Effector memory CD4-positive, alpha-beta T cell (primary cell): ENCODE measurements at places on chromosomes 12 and 14.

DNA sequence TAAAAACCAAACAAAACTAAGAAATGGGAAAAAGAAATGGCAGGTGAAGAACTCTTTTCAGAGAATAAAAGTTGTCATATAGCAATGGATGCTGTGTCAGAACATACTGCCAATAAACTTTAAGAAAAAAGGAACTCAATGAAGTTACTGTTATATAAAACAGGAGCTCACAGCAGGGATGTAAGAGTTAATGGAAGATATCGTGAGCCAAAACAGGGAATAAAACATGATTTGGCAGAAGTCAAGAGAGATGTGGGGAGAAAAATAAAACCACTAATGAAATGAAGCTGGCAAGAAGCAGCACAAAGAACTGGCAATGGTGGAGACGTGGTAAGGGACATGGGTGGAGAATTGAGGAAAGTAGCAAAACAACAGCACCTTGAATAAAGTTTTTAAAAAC, 61.0 kb downstream of the TAOK3 start:
- no peak for DNase-seq

- DNase-seq = no peak
Observed at GRCh38 chr12:69657376-69658137, 41.5 kb downstream of the BEST3 start.

DNA sequence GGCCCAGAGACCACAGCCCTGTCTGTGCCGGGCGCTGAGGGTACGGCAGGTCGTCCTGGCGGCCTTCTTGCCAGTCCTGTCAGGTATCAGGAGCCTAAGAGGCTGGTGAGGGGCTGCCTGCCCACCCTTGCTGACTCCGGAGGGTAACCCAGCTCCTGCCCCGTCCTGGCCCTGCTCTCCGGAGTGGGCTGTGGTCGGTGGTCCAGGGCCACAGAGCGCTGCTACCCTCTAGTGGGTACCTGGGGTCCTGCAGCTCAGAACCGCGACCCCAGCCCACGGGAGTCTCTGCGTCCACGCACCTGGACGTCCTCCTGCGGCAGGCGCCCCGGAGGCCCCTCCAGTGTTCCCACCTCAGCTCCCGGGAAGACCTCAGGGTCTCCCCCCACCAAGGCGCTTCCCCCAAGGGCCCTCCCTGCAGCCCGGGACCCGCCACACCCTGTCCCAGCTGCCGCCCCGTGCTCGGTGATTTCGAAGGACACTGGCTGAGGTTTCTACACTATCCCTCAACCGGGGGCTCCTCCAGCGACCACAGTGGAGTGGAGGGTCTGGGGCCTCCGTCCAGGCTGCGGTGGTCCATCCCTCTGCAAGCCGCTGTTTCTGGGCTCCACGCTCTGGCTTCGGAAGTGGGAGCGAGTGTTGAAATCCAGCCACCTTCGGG, 75.9 kb upstream of the FBRSL1 start:
- DNase-seq = no peak

DNA sequence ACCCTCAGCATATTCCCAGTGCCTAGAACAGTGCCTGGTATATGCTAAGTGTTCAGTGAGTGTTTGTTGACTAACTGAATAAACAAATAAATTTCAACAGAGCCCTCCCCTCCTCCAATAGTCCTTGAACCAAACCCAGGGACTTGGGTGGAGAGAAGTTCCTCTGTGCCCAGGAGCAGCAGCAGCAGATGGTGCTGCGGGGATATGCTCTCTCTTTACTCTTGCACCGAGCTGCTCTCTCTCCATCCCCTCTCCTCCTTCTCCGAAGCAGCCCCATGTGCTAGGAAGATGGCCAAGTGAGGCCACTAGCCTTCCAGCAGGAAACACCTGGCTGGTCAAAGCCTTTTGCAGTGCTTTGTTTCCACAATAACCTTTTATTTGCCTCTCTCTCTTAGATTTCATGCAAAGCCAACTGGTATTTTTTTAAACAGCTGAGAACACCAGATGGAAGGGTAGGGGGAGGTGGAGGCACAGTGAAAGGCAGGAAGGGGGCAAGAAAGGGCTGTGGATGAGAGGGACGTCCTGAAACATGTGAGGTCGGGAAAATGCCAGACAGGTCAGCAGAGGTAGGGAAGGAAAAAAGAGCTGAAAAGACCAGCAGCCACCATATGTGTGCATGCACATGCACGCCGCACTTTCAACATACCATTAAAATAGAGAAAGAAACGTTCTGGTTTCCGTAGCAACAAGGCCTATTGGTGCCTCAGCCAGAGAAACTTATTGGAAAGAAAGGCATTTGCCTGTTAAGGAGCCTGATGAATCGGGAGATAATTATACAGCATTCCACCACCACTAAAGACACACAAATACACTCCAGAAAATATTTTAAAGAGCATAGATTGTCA, 78.9 kb downstream of the EMP1 start:
- no peak for DNase-seq

GRCh38 chr14:33833706-33834465, 117.0 kb downstream of the EGLN3 start:
- DNase-seq = no peak

GRCh38 chr12:116006141-116006540, 271.4 kb downstream of the MED13L start:
- DNase-seq = no peak

GRCh38 chr14:95545515-95546168, 10.8 kb downstream of the GLRX5 start:
- DNase-seq = no peak

GRCh38 chr14:47261350-47261749, 414.1 kb downstream of the MDGA2 start:
- DNase-seq = no peak

- DNase-seq = no peak
Observed at GRCh38 chr12:95788637-95789036, 1.9 kb downstream of the NTN4 start.

DNA sequence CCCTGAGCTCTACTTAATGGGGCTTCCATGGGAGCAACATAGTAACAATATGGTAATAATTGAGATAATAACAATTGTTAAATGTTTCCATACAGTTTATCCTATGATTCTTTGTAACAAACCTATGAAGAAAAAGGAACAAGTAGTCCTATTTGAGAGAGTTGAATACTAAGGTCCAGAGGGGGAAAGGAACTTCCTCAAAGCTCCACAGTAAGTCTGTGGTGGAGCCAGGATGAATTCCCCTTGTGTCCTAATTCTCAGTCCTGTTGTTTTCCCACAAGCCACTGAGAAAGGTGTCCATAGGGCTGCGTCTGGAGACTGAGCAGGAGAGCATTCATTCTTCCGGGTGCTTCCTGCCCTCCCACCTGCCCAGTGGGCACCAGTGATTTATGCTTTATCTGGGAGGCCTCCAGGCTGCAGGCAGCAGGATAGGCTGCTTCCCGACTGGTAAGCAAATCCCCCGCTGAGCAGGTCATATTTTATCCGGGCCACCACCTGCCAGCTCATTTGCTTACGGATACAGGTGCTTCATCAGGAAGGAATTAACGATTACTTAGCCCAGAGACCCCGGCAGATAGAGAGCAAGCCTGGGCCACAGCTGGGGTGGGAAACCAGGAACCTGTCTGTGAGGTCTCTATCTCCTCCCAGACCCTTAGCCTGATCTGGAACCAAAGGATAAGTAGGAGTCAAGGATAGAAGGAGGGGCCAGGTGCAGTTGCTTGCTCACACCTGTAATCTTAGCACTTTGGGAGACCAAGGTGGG, 33.9 kb upstream of the FAM222A start:
- DNase-seq = no peak

- no peak for DNase-seq
Observed at GRCh38 chr14:24274101-24274543, 2.7 kb upstream of the RABGGTA start.

DNA sequence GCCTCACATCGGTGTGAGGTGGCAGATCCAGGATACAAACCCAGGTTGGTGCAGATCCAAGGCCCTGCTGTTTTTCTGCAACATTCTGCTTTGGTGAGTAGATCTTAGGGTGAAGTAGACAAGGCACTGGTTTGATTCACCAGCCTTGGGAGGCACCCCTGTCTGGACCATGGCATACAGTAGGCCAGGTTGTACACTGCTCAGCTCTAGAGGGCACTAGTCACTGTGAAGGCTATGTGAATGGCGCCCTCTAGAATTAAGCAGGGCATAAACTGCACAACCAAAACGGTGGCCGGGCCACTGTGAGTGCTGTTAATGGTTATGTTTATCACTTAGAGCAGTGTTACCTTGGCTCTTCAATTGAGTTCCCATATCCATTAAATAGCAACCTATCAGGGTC, 280.6 kb upstream of the PWP1 start:
- no peak for DNase-seq

DNA sequence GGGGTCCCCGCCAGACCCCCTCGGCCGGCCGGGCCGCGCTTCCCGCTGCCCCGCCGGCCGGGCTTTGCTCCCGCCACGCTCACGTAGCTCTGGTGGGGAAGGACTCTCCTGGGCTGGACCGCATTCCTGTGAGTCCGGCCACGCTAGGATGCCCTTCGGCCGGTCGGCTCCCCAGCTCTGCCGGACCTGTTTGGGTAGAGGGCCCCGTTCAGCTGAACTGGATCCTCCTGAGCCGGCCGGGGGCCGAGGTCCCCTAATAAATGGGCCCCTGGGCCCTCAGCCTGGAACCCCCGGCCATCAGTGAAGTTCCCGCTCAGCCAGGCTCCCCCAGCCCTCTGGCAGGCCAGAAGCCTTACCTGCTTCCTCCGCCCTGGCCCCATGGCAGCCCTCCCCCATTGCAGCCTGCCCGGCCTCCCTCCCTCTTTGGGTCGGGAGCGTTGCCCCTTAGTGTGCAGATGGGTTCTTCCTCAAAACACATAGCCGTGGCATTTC, 593 bp downstream of the UNC119B start:
- no peak for DNase-seq

DNA sequence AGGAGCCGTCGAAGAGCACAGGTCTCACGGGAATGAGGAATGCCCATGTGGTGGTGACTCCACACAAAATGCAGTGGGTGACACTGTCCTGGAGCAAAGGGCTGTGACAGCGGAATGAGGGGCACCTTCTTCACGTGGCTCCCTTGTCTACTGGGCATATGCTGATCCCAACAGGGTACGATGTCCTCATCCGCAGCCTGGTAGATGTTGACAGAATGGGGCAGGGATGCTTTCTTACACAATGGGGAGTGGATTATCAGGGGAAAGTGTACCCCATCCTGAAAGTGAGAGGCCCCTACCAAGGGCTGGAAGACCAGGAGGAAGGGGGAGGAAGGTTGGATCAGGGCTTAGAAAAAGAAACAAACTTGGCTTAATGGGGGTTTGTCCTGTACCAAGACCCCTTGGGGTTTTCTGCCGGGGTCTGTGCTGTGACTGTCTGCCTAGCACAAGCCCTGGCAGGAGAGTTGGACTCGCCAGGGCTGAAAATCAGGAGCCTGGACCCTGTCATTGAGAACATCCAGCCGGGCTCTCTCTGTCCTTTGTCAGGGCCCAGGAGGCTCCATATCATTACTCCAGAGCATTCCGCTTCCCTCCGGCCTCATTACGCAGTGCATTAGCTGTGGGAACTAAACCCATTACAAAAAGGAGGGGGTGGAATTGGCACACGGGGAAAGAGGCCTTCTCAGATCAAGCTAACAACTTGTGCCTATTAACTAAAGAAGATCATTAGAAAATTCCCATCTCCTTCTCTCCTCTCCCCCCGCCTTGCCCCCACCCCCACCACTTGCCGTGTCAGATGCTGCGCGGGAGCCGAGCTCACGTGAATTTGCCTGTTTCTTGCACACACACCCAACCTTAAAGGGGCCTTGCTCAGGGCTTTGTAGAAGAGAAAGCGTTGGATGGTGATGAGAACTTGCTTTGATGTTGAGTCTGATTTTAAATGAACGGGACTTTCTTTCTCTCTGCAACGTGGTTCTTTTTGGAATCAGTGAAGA, 171.8 kb upstream of the PARP11 start:
- DNase-seq = no peak

GRCh38 chr14:22268875-22269274, 320.1 kb downstream of the DAD1 start:
- no peak for DNase-seq

GRCh38 chr12:3931206-3931605, 58.0 kb upstream of the PARP11 start:
- no peak for DNase-seq

GRCh38 chr14:83711046-83711445, 1818.9 kb upstream of the FLRT2 start:
- no peak for DNase-seq

DNA sequence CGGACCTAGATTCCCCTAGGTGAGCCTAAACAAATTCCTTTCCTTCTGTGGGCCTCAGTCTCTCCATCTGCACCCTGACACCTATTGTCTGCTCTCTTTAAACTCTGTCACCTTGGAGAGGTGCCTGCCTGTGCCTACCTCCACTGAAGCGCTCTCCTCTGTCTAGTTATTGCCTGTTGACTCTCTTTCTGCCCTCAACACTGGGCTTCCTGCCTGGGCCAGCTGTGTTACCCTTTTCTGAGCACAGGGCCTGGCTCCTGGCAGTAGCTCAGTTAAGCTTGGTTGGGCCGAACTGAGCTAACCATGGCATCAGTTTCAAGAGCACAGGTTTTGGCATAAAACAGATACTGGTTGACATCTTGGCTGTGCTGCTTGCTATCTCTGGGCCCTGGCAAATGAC, 43.5 kb downstream of the PRMT8 start:
- DNase-seq = no peak

DNA sequence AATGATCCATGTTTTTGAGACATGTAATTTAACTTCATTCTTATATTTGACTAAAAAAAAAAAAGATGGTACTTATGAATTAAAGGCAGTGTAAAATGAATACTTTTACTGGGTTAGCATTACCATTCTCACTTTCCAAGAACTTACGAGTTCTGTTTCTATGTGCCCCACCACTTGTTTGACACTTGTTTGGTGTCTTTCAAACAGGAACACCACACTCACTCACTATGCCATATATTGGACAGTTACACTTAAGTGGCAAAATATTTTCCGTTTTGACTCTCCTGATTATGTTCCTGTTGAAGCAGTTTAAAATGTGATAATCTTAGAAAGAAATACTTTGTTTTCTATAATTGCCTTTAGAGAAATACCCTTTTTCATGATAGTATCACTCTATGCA, 56.6 kb upstream of the ATXN7L3B start:
- DNase-seq = no peak

GRCh38 chr12:94172973-94173372, 24.6 kb downstream of the PLXNC1 start:
- DNase-seq = no peak

- DNase-seq = no peak
Observed at GRCh38 chr12:129049917-129050316, 196.6 kb downstream of the GLT1D1 start.

- no peak for DNase-seq
Observed at GRCh38 chr12:95107362-95107761, 33.9 kb upstream of the NR2C1 start.

- DNase-seq = no peak
Observed at GRCh38 chr12:116615141-116615861, 56.1 kb downstream of the MAP1LC3B2 start.

DNA sequence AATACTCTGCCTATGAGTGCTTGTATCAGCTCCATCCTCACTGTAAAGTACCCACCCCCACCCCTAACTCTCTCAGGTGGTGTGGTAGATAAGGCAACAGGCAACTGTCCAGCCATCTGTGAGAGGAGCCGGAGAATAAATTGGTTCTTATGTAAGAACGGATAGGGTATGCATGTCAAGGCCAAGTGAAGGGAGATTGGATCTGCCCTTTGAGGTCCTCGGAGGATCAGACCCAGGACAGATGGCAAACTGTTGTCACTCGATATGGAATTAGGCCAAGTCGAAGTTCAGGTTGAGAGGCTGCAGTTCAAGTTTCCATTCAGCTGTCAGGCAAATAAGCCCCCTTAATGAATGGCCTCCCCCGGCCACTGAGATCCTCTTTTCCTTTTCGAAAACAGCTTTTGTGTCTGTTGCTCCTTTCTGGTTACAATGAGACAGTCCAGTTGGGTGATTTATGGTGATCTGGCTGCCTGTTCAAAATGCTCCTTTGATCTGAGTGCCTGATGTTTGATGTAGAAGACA, 120.3 kb downstream of the VRK1 start:
- DNase-seq = no peak

- no peak for DNase-seq
Observed at GRCh38 chr12:45994736-45995135, 4.4 kb upstream of the SCAF11 start.
